ENCODE measurements at places on chromosomes 4 and X.
A peak's percentile ranks its signal among the peaks of the same experiment; 100 is the strongest.

GRCh38 chr4:37604461-37604860 lies 81.7 kb downstream of the RELL1 start:
- no peak for DNase-seq

GRCh38 chrX:50988649-50989048 lies 78.1 kb downstream of the BMP15 start:
- peak; percentile 15 for DNase-seq

DNA sequence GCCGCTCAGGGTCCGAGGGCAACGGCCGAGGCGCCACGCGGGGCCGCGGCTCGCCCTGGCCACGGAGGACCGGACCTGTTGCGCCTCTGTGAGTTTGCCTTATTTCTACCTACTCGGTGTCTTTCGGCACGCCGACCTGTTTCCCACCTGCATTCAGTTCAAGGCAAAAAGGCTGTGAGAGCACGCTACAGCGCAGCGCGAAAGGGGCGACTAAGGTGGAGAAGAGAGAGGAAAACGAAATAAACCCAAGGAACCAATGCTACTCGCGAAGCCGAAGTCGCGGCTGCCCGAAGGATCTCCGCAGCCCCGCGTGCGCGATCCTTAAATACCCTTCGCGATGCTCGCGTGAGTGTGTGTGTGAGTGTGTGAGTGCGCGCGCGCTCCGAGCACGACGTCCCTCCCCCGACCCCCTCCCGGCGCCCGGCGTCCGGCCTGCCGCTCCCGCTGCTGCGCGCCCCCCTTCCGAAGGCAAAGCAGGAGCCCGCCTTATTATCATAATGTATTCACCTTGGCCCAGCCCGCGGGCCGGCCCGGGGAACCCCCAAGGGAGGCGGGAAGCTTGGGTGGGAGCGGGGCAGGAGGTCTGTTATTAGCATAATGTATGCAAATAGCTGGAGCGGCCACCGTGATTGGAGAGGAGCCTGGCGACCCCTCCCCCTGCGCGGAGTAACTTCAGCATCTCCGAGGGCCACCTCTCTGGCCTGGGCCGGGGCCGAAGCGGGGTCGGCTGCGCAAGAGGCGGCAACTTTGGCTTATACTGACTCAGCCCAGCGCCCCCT lies at the start of gene COL25A1:
COL25A1 (minus strand) TSS at position 298 of the 779 bp plus-strand sequence.
- peak; percentile 37 for DNase-seq

GRCh38 chr4:74559853-74560252 lies 114.9 kb downstream of the AREG start:
- no peak for DNase-seq

- no peak for DNase-seq
Measured at GRCh38 chr4:54276641-54277430, 47.7 kb downstream of the PDGFRA start.

DNA sequence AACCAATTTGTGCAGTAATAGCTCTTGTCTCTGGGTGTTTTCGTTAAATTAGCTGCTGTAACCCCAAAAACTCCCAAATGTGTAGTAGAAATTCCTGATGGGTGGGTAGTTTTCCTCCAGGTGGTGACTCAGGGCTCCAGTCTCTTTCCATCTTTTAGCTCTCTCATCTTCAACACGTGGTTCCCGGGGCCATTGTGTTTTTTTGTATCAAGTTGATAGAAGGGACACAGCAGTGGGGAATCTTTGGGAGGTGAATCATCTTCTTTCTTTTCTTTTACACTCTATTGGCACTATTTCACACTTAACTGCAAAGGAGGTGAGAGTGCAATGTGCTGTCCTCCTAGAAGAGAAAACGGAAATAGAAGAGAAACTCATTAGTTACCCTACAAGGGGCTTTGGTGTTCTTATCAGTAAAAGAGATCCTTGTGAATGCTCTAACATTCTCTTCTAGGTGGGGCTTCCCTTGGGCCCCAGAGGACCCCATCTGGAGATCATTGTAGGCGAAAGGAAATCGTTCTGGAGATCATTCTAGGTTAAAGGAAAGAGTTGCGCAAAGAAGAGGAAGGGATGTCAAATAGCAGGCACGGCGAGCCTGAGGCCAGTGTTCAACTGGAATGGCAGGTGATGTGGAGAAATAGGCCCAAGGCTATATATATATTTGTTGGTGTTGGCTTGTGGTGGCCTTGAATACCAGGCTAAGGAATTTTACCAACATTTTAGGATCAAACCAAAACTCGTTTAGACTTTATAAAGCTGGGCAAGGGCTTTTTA lies 68.2 kb upstream of the ACSL1 start:
- no peak for DNase-seq

DNA sequence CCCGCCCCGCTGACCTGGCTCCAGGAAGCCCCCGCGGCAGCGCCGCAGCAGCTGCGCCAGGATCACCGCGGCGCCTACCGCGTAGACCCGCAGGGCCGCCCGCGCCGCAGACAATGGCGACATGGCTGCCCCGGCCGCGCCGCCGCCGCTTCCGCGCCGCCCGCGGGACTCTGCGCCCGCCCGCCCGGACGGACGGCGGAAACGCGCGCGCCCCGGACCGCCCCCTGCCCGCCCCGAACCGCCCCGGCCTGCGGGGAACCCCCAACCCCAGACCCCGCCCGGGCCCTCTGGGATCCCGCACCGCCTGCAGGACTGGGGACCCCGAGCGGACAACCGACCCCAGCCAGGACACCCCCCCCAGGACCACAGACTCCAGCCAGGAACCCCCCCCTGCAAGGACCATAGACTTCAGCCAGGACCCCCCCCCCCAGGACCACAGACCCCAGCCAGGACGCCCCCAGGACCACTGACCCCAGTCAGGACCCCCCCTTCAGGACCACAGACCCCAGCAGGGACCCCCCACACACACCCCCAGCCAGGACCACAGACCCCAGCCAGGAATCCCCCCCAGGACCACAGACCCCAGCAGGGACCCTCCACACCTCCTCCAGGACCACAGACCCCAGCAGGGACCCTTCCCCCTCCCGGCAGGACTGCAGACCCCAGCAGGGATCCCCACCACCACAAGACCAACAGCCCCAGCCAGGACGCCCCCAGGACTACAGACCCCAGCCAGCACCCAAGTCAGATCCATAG lies at the start of the genes DHRSX and ZBED1:
DHRSX (minus strand) TSS at position 174 of the 756 bp plus-strand sequence; CDS start at position 123, 51 bp downstream.
ZBED1 (minus strand) TSS at position 174 of the 756 bp plus-strand sequence. CDS start 10,257 bp downstream, outside the sequence.
- DNase-seq: peak; percentile 62

DNA sequence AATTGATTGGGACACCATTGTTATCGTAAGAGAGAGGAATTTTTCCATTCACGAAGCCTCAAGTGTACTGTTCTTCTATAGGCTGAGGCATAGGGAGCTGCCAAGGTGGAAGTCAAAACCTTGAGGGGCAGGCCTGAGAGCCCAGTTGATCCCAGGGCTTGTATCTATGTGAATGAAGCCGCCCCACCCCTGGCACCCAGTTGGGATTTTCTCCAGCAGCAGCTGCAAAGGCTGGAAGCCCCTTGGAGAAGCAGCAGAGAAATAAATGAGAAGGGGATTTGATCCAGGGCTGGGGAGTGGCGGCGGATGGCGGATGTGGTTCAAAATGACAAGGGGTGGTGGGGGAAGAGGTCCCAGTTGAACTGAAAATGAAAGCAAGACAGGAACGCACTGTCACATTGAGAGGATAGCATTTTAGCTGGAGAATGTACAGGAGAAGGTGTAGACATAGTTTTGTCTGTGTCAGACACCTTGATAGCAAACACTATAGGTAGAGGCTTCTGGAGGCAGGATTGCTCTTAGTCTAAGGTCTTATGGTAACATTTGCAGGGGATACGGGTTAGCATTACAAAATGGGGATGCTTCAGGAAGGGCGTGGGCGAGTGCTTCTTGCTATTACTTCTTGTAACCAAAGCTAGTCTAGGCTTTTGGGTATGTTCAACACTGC lies 32.6 kb downstream of the DOCK11 start:
- peak; percentile 48 for DNase-seq

- DNase-seq: no peak
Measured at GRCh38 chrX:13661735-13662288, 8.9 kb downstream of the TCEANC start.

GRCh38 chrX:144388738-144389137 lies 504.9 kb downstream of the UBE2NL start:
- no peak for DNase-seq

DNA sequence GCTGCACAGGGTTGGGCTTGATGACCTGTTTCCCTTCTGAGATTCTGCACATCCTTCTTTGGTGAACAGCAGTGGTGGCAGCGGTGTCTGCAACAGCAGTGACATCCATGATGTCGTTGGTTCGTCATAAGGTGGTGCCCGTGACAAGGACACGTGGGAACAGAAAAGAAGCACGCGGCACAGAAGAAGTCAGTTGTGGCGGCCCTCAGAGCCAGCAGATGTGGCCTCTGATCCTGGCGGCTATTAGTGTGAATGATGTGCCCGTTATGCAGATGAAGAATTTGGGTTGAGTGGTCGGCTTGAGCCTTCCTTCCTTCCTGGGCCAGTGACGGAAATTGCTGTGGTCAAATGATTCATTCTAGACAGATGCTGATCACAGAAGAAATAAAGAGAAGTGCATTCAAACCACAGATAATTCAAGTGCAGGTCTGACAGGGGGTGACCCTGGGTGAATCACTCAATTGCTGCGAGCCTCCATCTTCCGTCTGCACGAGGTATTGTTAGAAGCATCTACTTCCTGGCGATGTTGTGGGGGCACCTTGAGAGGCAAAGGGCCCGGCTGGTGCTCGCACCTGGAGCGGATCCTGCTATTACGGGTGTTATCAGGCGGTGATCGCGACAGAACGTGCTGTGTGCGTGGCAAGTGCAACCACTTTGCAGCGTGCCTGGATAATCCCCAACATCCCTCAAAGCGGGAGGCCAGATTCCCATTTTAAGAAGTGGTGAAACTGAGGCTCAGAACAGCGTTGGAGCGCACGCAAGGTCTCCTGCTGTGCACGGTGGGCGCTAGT lies 215.2 kb upstream of the PSAPL1 start:
- peak; percentile 47 for DNase-seq

GRCh38 chr4:57051095-57051494 lies 59.1 kb downstream of the IGFBP7 start:
- DNase-seq: no peak

GRCh38 chrX:97547877-97548578 lies 664.3 kb downstream of the RPA4 start:
- no peak for DNase-seq

DNA sequence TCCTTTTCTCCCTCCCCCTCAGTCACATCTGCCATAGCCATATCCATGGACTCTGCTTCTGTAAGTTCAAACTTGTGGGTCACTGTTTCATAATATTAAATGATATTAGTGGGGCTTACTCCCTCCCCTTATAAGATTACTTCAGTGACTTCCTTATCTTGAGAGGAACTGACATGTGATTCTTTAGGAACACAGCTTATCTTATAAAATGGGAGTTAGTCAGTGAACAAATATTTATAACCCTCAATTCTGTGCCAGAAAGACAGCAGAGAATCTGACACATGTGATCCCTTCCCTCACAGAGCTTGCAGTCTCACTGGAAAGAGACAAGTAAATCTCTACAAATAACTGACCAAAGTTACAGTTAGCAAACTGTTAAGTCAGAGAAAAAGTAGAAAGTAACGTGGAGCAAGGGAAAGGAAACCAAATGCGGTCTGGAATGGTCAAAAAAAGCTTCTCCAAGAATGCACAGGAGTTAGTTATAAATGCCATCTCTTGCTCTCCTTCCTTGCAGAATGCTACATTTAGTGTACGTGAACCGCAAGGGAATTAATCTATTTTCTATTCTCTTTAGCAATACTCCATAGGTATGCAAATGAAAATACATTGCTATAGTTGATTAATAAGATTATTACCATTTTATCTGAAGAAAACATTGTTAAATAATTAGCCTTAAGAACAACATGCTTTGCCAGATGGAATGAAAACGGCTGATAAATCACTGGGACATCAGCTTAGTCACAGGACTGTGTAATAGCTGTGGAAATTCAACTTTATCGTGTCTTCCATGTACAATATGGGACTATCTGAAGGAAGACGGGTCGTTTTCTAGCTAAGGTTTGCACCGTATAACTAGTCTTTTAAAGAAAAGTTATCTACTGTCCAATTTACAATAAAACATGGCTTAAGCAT lies 29.0 kb downstream of the SGMS2 start:
- DNase-seq: no peak

DNA sequence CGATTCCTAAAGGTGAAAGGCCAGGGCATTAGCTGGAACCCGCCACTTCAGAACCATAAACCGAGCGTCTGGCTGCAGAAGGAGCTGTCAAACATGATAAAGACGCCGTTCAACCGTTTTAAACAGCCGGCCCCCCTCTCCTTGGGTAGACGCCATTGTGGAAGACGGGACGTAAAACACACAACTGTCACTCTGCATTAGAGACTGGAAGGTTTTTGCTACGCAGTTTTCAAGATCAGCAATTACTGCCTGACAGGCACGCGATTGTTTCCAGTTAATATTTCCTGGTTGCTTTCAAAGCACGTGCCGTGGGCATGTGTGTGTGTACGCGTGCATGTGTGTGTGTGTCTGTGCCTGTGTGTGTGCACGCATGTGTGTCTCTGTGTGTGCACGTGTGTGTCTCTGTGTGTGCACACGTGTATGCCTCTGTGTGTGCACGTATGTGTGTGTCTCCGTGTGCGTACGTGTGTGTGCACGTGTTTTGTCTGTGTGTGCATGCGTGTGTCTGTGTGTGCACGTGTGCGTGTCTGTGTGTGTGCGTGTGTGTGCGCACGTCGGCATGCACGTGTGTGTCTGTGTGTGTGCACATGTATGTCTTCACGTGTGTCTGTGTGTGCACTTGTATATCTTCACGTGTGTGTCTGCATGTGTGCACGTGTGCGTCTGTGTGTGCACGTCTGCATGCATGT lies 48.8 kb downstream of the SHOX start:
- no peak for DNase-seq

- no peak for DNase-seq
Measured at GRCh38 chrX:5775846-5776430, 452.7 kb downstream of the NLGN4X start.

DNA sequence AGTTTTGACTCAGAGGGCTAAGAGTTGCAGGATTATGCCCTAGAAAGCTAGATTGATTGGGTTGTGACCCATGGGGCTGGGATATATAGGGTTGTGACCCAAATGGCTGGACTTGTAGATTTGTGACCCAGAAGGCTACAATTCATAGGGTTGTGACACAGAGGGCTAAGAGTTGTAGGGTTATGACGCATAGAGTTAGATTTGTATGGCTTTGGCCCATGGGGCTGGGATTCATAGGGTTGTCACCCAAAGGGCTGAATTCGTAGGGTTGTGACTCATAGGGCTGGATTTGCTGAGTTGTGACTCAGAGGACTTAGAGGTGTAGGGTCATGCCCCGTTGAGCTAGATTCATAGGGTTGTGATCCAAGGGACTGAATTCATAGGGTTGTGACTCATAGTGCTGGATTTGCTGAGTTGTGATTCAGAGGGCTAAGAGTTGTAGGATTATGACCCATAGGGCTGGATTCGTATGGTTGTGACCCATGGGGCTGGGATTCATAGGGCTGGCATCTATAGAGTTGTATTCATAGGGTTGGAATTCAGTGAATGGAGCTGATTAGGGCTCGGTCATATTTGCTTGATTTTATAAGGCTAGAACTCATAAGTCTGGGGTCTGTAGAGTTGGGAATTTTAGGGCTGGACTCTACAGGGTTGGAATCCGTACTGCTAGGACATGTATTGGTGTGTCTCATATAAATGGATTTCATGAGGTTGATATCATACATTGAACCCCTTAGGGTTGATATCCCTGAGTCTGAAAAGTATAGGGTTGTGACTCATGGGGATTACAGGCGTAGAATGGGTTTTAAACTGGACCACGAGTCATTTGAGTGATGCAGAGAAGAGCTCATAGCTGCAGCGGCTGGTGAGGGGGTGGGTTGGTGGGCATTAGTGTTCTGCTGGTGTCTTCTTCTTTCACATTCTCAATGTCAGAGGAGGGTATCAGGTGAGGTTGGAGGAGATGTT lies 125.7 kb downstream of the CRLF2 start:
- no peak for DNase-seq

Measured in activated CD4-positive, alpha-beta T cell treated with anti-CD3 and anti-CD28 coated beads, Interleukin-2, amount 50 U/mL, for 48 hours (primary cell).